ENCODE measurements at places on chromosomes 12 and 14.

DNA sequence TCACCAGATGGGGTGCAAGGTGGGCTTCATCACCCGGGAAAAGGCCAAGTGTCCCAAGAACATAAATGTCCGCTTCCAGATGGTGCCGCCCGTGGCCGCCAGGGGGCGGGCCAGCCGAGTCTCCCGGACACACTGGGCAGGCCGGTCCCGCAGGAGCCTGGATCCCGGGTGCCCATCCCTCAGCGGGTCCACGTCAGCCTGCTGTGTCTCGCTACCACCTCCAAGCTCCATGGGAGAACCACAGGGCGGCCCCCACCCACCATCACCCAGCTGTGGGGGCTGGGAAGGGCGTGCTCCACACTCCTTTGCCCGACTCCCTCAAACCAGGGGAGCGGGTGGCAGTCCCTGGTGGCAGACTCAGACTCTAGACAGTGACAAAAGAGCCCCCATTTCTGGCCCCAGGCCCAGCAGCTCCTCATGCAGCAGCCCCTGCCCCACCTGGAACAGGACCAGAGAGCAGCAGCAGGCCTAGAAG lies 22.0 kb upstream of the NUDT14 start:
- no peak for DNase-seq

GRCh38 chr12:774051-774614 lies 21.8 kb downstream of the WNK1 start:
- no peak for DNase-seq

DNA sequence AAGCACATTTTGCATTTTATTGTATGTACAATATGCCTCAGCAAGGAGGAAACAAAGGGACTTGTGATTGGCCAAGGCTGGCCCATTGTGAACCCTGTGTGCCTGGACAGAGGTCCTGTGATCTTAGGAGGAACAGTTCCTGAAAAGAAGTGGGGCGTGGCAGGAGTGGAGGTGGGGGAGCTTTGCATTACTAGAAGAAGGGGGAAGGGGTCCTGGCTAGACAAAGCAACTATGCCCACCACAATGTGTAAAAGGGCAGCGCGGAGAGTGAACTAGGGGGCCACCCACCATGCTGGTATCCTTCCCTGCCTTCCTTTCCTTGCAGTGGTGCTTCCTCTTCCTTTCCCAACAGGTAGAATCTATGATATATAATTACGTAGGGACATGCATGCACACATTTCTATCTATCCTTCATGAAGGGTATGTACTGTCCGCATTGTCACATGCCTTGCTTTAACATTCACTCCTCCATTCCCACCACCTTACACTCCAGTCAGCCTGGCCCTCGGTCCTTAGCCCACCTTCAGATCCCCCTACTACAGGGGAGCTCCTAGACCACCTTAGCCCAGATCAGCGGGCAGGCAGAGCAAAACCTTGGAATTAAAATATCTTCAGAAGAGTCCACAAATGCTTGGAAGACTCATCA lies 12.5 kb downstream of the KRT8 start:
- DNase-seq, result no peak

- DNase-seq, result no peak
Observed at GRCh38 chr12:65432651-65433050, 154.2 kb downstream of the MSRB3 start.

DNA sequence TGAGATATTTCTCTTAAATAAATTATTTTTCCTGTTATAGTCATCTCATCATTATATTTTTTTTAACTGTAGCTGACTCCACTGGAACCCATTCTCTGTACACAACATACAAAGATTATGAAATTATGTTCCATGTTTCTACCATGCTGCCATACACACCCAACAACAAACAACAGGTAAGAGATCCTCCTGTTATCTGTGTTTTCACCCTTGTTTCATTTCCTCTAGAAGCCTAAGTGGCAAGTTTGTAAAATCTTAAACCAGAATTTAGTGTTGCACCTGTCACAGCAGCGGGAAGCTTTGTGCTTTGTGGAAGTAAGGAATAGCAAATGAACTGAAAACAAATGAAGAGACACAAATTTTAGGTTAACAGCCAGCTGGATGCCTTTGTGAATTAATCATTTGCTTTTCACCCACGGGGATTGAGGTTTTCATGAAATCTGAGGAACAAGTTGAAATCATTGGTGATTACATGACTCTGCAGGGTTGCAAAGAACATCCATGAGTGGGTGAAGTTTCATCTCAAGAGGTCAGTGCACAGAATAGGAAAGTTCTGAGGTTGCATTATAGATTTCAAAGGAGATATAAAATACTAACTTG lies 273.9 kb upstream of the RGS6 start:
- DNase-seq, result no peak

DNA sequence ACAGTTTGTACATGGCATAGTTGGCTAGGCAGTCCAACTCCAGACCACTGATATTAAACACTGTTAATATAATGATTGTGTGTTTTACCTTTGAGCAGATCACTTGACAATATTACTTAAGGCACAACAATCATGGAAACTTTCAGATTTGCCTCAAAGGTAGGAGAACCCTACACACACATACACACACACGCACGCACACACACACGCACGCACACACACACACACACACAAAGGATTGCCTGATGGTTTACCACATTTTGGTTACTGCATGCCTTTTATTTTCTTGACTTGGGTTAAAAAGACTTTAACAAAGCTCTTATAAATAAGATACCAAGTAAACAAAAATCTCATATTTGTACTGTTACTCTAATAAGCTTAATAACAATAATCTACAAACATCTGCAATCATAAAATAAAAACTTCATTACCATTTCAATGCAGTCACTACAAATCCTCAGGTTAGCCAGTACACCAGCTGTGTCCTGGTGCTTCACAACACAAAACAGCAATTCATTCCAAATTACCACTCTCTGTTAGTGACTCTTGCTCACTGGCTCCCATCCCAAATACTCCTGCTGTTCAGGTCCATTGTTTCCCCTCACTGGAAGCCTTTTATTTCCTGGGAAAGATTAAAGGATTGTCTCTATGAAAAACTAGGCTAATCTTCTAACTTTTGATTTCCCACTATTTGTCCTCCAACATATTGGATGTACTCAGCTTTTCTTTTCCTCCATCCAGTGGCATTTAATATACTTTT lies 175.2 kb upstream of the ATP2B1 start:
- DNase-seq, result no peak

- no peak for DNase-seq
Observed at GRCh38 chr12:79592865-79593264, 97.9 kb downstream of the PAWR start.

DNA sequence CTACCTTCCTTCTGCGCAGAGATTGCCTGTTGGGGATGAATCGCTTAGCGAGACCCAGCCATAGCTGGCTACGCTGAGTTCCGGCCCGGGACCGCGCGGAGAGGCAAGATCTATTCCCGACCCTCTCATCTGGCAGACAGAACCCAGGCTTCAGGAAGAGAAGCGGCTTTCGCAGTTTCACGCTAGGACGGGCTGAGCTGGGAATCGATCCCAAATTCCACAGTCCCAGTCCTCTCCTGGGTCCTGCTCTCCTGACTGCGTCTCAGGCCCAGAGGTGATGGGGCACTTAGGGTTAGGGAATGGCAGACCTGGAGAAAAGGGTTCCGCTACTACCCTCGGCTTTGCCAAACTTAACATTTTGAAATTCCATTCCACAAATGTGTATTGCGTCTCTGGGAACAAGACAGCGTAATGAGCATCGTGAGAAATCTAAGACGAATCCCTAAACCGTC lies 2.8 kb downstream of the PTPN21 start:
- no peak for DNase-seq
